Stimulated activated naive CD8-positive, alpha-beta T cell treated with anti-CD3 and anti-CD28 coated beads, Interleukin-15, Interleukin-2, amounts not matched to agents 100 U/mL and 50 U/mL, for 24 hours (primary cell): ENCODE measurements at places on chromosomes 2 and 18.

- no peak for DNase-seq
Measured at GRCh38 chr2:228798458-228799207, 472.5 kb downstream of the PID1 start.

DNA sequence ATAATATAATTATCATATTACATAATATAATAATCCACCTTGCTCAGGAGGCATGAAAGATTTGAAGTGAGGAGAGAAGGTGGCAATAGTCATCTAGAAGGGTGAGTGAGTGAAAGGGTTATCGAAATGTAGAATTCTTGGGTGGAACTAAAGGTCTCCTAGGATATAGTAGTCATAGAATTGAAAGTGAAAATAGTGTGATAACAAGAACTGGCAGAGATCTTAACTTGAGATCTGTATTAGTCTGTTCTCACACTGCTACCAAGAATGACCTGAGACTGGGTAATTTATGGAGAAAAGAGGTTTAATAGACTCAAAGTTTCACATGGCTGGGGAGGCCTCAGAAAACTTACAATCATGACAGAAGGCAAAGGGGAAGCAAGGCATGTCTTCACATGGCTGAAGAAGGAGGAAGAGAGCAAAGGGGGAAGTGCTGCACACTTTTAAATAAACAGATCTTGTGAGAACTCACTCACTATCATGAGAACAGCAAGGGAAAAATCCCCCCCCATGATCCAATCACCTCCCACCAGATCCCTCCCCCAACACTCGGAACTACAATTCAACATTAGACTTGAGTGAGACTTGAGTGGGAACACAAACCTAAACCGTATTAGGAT lies 351.5 kb downstream of the NR4A2 start:
- DNase-seq: no peak

GRCh38 chr18:678482-679182 lies 21.2 kb downstream of the TYMS start:
- DNase-seq: no peak

DNA sequence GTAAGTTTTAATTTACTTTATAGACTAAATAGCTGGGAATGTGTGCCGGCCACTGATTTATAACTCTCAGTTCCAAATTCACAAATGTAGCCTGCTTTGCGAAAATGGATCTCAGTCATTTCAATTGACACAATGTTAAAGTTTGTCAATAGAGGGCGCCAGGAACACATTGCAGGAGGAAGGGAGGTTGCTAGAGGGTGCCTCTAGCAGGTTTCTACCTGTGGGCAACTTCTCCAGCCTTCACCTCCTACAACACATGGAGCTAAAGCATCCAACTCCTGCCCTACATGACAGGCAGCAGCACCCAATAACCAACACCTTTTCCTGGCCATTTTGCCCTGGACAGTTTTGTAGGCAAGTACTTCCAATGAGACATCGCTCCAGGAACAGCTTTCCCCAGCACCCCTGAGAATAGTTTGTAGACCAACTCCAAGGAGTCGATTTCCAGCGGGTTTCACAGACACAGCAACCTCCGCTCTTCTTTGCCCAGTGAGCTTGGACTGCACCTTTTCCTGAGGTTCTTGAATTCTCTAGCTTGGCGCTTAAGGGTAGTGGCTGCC lies 784.8 kb upstream of the CDH2 start:
- no peak for DNase-seq

DNA sequence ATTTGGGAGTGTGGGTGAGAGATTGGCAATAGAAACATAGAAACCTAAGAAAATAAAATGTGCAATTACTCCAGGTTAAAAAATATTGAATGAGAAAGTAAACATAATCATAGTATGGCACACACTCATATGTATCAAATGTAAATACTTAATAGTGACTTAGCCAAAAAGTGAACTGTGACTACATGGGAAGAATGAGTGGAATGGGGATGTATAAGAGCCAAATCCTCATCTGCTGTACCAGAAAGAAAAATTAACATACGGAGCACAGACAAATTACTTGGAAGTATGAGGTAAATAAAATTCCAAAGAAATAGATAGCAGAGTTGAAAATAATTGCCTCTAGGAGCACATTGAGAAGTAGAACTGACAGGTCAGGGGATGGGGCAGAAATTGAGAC lies 4.0 kb downstream of the FLACC1 start:
- no peak for DNase-seq

GRCh38 chr18:46630991-46631390 lies 26.0 kb downstream of the LOXHD1 start:
- no peak for DNase-seq

GRCh38 chr2:233064530-233065199 lies 4.5 kb downstream of the INPP5D start:
- DNase-seq: no peak

GRCh38 chr18:75249672-75250470 lies 39.3 kb downstream of the TSHZ1 start:
- no peak for DNase-seq

DNA sequence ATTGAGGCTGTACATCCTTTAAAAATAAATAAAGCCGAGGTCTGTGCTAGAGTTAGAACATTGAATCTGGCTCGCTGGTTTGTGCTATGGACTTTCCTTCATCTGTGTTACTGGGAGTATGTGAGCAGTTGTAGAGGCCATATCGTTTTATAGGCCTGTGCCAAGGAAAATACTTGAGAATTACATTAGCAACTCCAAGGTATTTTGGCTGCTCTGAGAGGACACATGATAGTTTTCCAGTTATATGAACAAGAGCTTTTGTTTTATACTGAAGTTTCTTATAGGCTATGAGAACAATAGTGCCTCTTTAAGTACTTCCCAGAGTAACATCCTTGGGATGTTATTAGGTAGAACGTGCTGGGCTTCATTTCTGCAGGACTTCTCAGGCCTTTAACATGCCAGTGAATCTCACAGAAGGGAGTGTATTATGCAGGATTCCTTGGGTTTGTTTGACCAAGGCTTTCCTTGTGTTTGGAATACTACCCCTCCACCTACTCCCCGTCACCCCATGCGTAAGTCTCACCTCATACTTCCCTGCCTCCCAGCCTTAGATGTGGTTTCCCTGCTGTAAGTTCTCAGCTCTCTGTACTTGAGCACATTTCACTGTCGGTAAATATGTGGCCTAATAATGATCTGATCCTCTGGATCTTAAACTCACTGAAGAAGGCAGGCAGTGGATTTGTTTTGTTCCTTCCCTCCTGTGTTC lies 21.0 kb downstream of the TCF7L1 start:
- no peak for DNase-seq

DNA sequence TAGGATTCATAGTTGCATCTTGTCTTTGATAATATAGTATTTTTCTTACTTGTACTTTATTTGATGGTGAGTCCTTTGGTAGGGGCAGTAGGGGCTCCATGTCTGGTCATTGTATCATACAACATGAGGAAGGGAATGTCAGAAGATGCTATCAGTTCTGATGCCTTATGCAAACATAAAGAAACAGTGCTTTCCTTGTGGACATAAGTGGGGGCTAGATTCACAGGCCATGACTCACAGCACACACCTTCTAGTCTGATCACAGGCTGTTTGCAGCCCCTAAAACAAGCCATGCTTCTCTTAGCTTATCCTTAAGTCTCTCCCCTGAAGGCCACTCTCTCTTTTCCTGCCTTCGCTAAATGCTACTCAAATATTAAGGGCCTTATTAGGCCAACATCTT lies 10.7 kb upstream of the SLC14A1 start:
- DNase-seq: no peak

DNA sequence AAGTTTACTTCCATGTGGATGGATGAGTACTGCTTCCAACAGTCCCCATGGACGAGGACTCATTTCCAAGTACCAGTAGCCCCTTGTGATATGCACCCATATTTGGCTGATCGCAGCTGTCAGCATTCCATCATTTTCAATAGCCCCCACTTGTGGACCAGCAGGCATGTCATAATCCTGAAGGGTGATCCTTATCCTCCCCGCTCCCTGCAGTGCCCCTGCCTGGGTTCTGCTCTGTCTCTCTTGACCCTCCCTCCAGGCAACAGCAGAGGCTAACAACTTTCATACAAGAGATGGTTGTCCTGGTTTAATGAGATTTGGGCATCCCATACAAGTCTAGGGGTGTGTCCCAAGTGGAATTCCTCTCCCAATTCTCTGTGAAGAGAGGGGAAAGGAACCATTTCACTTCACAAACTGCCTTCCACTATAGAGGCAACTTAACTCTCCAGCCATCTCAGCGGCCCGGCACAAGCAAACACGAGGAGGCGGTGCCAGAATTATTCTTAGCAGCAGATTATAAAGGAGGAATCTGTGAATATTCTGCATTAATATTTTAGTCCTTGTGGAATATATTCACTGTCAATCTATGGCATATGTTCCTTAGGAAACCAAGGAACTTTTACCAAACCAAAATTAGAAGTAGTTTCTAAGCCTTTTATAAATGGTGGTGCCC lies 110.7 kb downstream of the RTN4 start:
- DNase-seq: no peak

GRCh38 chr18:61239051-61239450 lies 94.2 kb upstream of the CDH20 start:
- no peak for DNase-seq

DNA sequence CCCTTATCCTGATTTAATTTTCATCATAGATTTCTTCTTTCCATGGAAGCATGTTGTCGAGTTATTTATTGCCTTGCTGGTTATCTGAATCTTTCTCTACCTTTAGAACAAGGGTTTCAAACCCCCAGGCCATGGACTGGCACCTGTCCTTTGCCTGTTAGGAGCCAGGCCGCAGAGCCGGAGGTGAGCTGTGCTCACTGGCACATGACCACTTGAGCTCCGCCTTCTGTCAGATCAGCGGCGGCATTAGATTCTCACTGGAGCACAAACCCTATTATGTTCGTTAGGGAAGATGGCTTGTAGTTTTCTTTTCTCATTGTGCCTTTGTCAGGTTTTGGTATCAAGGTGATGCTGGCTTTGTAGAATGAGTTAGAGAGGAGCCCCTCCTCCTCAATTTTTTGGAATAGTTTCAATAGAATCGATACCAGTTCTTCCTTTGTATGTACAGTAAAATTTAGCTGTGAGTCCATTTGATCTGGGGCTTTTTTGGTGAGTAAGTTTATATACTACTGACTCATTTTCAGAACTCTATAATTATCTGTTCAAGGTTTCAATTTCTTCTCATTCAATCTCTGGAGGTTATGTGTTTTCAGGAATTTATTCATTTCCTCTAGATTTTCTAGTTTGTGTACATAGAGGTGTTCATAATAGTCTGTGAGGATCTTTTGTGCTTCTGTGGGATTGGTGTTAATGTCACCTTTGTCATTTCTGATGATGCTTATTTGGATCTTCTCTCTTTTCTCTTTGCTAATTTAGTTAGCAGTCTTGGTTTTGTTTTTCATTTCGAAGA lies 668.0 kb upstream of the FAM98A start:
- DNase-seq: no peak

- no peak for DNase-seq
Measured at GRCh38 chr2:12293874-12294273, 422.9 kb upstream of the TRIB2 start.

GRCh38 chr2:240519396-240520129 lies 38.2 kb downstream of the ANKMY1 start:
- no peak for DNase-seq

DNA sequence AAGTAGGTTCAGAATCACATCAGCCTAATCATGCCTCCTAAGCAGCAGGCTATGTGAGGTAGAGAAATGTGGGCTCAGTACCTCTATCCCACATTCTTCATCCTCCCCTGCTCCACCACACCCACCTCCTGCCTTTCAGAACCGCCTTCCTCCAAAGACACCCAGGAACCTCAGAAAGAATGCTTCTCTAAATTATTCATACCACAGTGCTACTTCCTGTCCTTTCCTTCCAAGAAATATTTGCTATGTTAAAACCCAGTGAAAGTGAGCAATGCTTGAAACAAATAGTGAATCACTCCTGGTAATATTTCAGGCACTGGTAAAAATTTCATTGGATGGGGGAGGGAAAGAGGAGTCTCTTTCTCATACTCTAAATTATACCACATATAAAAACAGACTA lies 24.0 kb upstream of the CREB1 start:
- peak; percentile 46 for DNase-seq

DNA sequence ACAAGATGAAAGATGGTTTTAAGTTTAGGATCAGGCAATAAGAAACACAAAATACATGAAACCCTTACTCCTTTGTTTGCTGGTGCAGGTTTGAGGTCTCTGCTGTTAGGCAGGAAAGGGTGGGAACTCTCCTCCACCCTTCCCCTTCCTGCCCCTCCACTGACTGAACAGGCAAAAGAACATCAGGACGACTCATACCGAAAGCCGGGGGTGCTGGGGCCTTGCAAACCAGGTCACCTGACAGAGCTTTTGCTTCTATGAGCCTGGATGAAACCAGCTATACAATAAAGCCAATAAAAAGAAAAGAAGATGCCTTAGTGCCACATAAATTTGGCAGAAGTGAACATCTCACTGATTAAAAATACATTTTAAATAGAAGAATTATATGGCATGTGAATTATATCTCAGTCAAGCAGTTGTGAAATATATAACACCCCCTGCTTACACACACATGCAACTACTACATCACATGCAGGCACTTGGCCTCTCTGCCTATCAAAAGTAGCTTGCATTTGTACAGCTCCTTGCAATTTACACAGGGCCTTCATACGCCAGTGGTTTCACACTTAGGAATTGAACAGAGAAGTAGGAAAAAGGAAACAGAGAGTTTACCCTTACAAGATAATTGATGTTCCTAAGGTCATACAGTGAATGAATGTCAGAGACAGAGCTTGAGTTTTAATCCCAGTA lies 215.1 kb upstream of the TRIB2 start:
- peak; percentile 78 for DNase-seq

DNA sequence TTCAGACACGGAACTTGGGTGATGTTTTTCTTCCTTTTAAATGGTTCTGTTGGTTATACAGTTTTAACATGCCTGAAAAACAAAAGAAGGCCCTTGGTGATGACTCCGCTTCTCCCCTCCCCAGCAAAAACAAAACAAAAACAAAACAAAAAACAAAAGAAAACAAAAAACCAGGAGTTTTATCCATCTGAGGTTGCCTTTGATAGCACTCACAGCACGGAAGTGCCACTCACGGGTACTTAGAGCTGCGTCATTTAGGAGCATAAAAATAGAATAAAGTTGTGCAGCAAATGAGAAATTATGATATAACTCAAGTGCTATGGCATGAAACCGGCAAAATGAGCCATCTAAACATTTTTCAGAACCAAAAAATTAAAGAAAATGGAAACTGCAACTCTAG lies 57.7 kb downstream of the ZEB2 start:
- no peak for DNase-seq

- DNase-seq: peak; percentile 29
Measured at GRCh38 chr2:100235098-100235497, 87.2 kb downstream of the LONRF2 start.

GRCh38 chr2:132607426-132608090 lies 62.4 kb downstream of the LYPD1 start:
- DNase-seq: no peak
